ENCODE measurements at places on chromosomes 3 and 15. TPM values are rescaled to one million over a fixed set of nuclear protein-coding genes. Genes with fewer than 3 reads are reported as not detected.

Gene FGD5
- 1.0 TPM for total RNA-seq

Gene GPX1
- total RNA-seq, result 447 TPM

Gene FANCD2OS
- total RNA-seq, result not detected

Gene CCR5
- total RNA-seq, result under 0.01 TPM

Gene DAPK2
- 14.4 TPM for total RNA-seq

Gene PLAAT1
- total RNA-seq, result not detected

Gene DAZL
- not detected for total RNA-seq

Gene RASL12
- 50.5 TPM for total RNA-seq

Gene PIERCE2
- 3.1 TPM for total RNA-seq

Gene VEPH1
- 34.7 TPM for total RNA-seq
